CD4-positive, alpha-beta T cell treated with Interleukin-17A for 4 hours (primary cell): ENCODE measurements at places on chromosomes 5 and 9.
A peak's percentile ranks its signal among the peaks of the same experiment; 100 is the strongest.

DNA sequence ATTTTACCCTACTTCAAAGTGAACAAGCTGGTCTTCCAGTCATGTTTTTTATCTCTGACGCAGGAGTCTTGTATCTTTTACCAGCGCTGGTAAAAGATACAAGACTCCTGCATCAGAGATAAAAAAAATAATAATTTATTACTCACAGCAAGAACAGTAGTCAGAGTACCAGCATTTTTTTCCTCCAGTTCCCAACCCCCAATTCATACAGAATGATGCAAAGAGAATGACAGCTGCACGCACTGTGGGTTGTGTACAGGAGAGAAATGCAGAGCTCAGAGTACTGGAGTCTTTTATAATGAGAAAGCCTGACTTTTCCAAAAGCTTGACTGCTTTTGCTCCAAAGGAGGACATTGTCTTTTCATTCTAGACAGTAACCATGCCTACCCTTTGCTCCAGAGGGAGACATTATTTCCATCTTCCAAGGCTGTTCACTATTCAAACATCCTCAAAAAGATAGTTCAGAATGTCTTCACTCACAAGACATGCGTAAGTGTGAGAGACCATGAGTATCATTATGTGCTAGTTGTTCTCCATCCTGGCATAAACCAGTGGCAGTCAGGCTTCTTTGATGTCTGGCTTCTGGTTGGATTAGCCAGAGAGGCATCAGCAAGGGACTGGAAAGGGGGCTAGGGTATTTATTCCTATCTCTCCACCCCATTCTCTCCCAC lies 14.3 kb upstream of the RANBP6 start:
- no peak for DNase-seq

GRCh38 chr5:141951332-141951781 lies 6.6 kb downstream of the PCDH12 start:
- DNase-seq, result peak; percentile 43

DNA sequence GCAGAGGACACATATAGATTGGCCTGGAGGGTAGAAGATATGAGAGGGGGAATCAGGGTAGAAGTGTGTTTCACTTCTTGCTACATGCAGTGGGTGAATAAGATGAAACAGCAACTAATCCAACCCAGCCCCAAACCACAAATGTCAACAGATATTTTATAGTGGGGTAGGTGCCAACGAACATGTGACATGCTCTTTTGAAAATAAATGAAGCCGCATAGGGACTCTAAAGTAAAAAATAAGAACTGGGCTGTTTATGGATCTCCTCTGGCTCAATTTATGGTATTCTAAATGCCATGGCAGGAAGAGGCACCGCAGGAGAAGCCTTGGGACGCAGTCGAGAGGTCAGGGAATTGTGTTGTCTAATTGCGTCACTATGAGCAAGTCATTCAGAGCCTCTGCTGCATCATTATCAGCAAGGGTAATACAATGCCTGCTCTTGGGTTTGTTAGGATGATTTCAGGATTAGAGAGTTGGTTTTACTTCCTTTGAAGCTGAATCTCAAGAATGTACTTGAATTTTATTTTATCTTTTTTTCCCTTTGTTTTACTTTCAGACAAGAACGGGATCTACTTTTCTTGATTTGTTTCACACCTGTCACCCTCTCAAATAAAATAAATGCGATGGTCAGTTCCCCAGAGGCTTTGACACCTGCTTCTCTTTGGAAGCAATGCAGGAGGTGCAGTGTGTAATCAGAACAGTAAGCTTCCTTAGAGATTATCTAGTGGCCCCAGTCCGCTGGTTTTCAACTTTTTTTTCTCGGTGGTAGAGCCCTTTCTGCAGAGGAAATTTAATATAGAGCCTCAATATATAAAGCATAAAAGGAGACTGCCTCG lies 375.6 kb upstream of the CLINT1 start:
- DNase-seq, result no peak

- peak; percentile 38 for DNase-seq
Observed at GRCh38 chr9:96383165-96383942, at the start of gene SLC35D2. TSS of gene SLC35D2 (minus strand) at chr9:96383711. CDS start at chr9:96383634, 77 bp downstream.

DNA sequence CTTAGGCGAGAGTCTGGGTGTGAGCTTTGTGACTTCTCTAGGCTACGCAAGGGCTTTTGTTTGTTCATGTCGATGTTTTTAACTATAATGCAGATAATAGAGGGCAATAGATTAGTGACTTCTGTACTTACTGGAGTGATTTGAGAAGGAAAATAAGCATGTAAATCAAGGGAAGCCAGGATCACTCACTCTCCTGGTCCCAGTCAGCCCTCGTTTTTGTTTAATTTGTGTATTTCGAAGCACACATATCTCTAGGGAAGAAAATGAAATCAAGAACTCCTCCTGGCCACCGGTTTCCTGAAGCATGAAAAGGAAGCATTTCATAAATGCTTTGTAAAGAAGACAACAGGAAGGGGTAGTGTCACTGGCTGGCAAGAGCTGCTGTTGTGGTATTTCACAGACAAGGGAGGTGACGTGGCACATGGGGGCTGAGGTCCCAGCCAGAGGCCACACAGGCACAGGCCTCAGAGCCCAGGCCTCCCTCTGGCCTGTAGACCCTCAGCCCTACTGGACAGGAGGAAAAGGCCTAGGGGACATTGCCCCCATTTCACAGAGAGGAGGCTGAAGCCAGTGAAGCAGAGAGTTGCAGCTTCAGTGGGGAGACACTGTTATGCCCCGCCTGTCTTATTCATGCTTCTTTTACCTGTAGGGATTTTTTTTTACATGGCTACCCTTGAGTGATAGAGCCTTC lies 34.1 kb downstream of the IRF1 start:
- DNase-seq, result peak; percentile 80

DNA sequence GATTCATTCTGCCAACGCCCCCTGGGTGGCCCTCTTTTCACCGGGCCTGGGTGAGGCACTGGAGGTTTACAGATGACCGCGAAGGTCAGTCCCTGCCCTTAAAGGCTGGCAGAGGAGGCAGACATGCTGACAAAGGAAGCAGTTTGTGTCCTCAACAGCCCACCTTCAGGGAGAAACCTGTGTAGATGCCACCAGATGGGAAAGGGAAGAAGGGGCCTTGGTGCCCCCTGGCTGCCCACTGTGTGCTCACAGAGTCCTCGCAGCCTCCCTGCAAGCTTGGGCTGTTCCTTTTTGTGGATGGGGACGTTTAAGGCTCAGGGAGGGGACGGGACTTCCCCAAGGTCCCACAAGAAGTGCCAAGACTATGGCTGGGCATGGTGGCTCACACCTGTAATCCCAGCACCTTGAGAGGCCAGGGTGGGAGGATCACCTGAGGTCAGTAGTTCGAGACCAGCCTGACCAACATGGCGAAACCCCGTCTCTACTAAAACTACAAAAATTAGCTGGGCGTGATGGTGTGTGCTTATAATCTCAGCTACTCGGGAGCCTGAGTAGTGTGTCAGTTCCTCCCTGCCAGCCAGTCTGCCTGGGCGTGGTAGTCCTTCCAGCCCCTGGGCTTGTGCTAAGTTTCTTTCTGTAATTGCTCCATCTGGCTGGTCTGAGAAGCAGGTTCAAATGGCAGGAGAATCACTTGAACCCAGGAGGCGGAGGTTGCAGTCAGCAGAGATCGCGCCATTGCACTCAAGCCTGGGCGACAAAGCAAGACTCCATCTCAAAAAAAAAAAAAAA lies 36.2 kb downstream of the NEK6 start:
- peak; percentile 43 for DNase-seq

DNA sequence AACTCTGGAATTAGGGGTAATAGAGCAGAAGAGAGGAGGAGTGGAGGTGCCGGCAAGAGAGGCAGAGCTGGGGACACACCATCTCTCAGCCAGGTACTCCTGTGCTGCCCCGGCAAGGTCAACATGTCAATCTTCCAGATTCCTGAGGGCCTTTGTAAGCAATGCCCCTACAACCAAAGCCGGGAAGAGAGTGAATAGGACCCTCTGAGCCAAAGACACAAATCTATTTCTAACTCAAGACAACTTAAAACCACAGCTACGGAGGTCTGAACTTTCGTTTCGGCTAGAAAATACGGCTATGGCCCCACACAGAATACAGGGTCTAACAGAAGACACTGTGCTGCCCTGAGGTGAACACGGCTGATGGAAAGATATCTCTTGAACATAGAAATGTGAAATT lies 66.6 kb downstream of the SERINC5 start:
- DNase-seq, result no peak

DNA sequence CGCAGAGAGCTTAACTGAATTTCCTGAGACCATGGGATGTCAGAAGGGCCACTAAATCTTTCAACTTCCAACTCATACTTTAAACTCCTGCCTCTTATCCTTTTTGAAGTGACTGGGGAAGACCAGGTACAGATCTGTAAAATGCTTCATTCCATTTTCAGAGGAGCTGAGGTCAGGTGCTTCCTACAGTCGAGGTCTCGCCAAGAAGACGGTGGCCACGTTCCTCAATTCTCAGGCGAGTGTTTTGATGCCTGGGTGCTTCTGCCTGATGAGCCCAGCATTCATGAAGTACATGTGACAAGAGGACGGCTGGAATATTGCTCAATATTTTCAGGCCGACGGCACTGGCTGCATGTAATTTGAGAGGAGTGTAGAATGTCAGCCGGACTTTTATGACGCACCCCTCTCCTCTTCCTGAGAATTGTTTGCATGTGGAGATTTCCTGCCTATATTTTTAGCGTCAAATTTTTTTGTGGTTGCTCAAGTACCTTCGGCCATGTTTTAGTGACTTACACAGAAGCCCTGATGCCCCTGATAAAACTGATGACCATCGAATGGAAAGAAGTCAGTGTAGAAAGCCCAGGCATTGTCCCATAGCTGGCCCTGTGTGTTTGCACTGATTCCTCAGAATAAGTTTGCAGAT lies 38.8 kb upstream of the GLRX start:
- no peak for DNase-seq

- DNase-seq, result no peak
Observed at GRCh38 chr9:130036099-130036498, 6.9 kb downstream of the FNBP1 start.

GRCh38 chr9:68672215-68672614 lies 32.8 kb upstream of the PIP5K1B start:
- no peak for DNase-seq

- DNase-seq, result peak; percentile 43
Observed at GRCh38 chr5:33997331-33997983, 10.4 kb downstream of the AMACR start.

DNA sequence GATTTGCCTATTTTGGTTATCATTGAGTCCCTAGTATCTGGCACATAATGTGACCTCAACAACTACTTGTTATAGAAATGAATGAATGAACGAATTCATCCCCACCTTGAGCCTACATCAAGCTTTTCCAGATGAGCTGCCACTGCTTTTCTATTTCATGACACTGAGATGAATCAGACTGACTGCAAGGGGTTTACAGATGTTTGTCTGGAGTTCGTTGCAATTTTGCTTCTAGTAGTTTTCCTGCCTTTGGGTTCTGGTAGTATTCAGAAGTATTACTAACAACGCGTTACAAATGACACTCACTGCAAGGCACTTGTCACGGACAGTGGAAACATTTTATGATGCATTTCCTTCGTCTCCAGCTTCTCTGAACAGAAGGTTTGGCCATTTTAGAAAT lies 222.3 kb downstream of the CD180 start:
- no peak for DNase-seq

DNA sequence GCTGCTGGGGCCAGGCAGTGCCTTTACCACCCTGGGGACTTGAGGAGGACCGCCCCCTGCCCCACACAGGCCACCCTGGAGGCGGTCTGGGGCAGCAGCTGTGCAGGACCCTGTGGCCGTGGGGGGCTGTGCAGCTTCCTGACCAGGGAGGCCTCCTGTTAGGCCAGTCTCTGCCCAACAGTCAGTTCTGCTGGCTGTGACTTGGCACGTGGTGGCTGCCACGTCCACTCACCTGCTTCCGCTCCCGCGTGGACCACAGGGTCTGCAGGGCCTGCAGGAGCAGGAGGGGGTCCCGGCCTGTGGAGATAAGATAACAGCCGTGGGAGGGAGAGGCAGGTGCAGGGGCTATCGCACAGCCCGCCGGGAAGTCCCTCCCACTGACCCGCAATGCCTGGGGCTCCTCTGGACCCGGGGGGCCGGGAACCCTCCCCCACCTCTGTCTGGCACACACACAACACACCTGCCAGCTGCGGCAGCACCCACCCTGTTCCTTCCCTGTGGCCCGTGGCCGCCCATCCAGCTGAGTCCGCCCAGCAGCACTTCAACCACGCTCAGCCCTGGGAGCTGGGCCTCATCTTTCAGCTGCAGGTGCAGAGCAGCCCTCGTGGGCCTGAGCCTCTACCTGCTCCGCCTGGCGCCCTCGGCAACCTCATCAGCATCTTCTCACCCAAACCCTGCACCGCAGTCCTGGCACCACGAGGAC lies 39.7 kb downstream of the EXD3 start:
- no peak for DNase-seq

GRCh38 chr9:26524267-26524666 lies 368.3 kb downstream of the CAAP1 start:
- DNase-seq, result no peak

GRCh38 chr5:102638316-102638715 lies 116.8 kb upstream of the PAM start:
- DNase-seq, result no peak

DNA sequence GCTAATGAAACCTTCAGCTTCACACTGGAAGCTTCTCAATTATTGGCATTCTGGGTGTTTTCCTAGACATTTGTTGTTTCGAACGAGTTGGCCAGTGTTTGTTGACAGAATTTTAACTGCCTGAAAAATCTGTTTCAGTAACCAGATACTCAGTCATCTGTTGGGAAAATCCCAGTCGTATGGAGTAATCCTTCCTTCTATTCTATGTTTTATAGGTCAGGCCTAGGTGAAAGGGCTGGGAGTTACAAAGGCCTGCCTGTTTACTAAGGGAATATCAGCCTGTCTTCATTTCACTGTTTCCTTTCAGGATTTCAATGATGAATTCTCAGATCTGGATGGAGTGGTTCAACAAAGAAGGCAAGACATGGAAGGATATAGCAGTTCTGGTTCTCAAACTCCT lies 59.9 kb downstream of the GRAMD2B start:
- DNase-seq, result no peak

- peak; percentile 22 for DNase-seq
Observed at GRCh38 chr9:21684831-21685362, 117.5 kb upstream of the MTAP start.

- DNase-seq, result no peak
Observed at GRCh38 chr5:135735831-135736230, 98.6 kb upstream of the SLC25A48 start.

GRCh38 chr9:22054076-22054475 lies 45.0 kb upstream of the CDKN2B start:
- DNase-seq, result no peak

DNA sequence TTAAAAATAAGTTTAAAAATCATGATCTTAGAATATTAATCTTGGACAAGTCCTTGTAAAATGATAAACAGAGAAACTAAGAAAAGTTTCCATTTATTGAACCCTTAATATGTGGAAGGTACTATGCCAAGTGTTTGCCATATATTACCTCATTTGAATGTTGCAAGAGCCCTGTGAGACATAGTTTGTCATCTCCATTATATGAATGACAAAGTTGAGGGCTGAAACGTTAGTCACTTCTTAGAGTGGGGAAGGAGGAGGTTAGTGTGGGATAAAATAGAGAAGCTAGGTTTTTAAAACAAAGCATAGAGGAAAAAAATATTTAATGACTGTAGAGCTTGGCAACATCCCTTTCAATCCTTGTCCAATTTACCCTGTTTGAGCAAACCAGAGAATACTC lies 2.0 kb downstream of the TNC start:
- DNase-seq, result no peak
